ENCODE measurements at places on chromosomes 2 and 18. TPM values are rescaled to one million over a fixed set of nuclear protein-coding genes. Genes with fewer than 3 reads are reported as not detected.

GRCh38 chr2:231008131-231008530, 12.2 kb downstream of the SPATA3 start:
- no peak for DNase-seq

- DNase-seq, result no peak
Observed at GRCh38 chr2:49794396-49794795, 640.1 kb upstream of the FSHR start.

GRCh38 chr2:231361701-231362554, 33.6 kb upstream of the B3GNT7 start:
- DNase-seq, result no peak

DNA sequence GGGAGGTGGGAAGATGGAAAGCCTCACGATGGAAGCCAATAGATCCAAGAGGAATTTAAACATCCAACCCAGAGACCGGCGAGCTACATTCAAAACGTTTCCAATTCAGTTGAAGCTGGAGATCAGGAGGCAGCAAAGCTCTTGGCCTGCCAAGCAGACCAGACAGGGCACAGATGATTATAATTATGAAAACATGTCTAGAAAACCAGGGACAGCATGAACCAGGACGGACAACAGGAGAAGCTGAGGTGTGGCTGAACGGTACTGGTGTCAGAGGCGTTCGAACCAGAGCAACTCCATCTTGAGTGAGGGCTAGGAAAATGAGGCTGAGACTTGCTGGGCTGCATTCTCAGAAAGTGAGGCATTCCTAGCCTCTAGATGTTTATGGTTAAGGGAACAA, 102.2 kb upstream of the CCDC150 start:
- no peak for DNase-seq

- no peak for DNase-seq
Observed at GRCh38 chr2:109231996-109232705, 103.1 kb downstream of the SH3RF3 start.

DNA sequence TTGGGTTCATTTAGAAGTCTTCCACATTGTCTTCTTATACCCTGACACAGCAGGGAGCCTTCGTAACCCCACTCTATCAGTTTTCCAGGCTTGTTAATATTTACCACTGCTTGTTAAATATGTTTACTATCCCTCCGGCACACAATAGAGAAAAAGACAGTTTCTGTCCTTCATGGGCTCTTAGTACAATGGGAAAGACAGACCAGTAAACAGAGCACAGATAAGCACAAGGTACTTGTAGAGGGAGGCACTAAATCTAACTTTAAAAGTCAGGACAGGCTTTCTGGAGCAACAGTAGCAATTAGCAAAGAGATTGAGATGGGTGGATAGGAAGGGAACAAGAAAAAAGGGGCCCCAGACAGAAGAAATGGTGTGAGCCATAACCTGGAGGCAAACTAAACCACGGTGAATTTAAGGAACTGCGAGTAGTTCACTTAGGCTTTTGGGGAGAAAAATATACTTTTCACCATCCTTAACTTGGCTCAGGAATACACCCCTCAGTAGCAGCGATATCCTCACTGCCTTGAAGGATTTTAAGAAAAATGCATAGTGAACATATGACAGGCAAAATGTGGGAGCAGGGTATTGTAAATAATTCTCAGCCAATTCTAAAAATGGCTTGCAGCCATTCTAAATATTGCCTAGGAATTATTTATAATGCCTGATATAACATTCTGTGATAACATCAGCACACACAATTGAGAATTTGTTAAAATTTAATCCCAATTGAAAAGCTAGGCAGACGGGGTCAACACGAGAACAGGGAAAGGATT, 383.7 kb downstream of the CDH2 start:
- no peak for DNase-seq

- no peak for DNase-seq
Observed at GRCh38 chr2:233690444-233690843, 2.2 kb upstream of the UGT1A6 start.

- DNase-seq, result no peak
Observed at GRCh38 chr18:3248062-3248657, 559 bp downstream of the MYL12A start.

GRCh38 chr2:47520825-47521665, 118.1 kb downstream of the MSH2 start:
- DNase-seq, result peak; percentile 74

GRCh38 chr2:121231385-121232000, 53.5 kb downstream of the TFCP2L1 start:
- no peak for DNase-seq

DNA sequence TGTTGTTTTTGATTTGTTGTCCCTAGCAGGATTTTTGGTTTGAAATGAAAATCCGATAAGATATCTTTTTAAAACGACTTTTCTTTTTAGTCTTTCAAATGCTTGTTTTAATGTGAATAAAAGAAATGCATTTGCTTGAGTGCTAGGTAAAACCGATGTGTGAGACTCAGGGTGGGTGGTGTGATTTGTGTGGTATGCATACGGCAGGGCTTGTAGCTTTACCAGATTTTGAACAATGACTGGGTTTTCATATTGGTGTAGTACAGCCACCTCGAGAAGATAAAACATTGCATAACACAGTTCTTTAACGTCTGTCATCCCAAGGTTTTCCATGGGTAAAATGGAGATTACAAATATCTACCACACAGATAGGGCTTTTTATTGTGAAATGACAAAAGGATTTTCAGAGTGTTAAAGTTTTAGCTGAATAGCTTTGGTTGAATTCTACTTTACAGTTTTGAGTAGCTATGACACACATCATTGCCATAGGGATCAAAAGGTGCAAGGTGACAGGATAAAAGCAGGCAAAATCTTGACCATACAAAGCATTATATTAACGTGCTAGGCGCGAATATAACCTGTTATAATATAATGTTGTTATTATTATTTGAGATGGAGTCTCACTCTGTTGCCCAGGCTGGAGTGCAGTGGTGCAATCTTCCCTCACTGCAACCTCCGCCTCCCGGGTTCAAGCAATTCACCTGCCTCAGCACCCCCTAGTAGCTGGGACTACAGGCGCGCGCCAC, 824 bp upstream of the ZNF638 start:
- no peak for DNase-seq

DNA sequence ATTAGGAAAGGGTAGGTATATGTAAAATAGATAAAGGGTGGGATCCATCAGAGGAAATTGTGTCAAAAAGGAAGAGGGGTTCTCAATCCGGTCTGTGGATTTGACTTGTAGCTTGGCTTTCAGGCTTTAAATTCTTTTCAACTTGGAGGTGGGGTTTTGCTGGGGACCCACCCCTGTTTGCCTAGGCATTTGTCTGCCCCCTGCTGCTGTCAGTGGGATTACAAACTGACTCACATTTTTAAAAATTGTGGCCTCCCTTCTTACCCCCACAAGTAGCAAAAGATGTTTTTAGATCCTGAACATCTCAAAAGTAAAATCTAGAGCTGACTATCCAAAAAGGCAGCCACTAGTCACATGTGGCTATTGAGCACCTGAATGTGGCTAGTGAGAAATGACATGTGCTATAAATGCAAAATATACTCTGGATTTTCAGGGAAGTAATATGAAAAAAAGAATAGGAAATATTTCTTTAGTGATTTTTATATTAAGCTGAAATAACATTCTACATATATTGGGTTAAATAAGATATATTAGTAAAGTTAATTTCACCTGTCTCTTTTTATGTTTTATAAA, 178.9 kb downstream of the GFPT1 start:
- no peak for DNase-seq

DNA sequence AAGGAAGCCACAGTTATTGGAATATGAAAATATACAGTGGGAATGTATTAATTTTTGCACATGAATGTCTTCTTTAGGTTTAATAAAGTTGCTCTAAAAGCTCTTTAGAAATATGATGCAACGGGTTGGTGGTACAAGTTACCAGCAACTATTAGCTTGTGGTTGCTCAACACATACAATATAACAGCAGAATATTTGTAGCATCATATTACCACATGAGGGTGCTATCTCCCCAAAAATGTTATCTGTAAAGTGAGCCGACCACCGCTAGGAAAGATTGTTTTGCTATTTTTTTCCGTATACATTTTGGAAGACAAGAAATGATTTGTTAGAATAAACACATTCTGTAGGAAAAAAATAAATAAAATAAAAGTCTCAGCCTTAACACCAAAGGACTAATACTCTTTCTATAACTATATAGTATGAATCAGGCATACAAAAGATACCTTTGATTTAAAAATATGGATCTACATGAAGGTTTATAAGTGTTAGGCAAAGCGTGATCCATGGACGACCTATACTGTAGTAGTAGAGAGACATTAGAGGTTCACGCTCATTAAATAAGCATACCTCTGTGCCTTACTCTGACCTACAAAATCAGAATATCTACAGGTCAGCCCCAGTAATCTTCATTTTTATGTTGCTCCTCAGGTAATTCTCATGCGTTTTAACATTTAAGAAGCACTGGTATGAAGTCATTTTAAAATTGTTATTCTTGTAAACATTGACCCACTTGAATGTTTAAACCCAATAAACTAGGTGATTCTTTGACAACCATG, 1110.6 kb upstream of the ACVR2A start:
- DNase-seq, result no peak

DNA sequence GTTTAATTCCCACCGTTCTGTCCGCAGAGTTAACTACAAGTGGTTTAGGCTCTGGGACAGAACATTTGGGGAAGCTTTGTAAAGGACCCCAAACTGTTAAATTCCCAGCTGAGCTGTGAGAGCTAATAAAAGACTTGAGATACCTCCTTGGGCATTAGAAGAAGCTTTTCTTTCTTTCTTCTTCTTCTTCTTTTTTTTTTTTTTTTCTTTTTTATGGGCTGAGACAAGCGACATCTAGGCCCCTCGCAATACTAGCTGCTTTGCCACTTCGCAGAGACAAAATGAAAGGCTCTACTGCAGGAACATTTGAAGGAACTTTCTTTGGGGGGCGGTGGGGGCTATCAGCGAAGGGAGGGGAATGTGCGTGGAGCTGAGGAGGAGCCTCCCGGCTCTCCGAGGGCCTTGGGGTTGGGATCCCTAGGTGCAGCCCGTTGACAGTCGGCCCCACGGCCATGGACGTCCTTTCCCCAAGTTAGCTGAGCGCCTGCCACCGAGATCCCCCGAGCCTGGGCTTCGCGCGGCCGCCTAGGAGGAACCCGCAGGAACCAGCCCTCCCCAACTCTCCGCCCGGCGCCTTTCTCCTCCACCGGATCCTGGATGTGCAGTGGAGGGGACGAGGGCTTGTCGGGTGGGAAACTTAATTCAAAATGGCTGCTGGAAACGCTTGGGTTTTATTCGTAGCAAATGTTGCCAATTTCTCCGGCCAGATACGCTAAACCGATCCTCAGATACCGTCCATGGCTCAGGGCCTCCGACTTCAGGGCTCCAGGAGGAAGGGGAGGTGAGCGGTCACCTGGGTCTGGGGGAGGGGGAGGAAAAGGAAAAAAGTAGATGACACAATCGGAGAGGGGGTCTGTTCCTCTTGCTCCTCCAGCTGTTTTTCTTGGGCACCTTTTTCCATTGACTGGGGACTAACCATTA, 4.2 kb downstream of the MEIS1 start:
- no peak for DNase-seq

DNA sequence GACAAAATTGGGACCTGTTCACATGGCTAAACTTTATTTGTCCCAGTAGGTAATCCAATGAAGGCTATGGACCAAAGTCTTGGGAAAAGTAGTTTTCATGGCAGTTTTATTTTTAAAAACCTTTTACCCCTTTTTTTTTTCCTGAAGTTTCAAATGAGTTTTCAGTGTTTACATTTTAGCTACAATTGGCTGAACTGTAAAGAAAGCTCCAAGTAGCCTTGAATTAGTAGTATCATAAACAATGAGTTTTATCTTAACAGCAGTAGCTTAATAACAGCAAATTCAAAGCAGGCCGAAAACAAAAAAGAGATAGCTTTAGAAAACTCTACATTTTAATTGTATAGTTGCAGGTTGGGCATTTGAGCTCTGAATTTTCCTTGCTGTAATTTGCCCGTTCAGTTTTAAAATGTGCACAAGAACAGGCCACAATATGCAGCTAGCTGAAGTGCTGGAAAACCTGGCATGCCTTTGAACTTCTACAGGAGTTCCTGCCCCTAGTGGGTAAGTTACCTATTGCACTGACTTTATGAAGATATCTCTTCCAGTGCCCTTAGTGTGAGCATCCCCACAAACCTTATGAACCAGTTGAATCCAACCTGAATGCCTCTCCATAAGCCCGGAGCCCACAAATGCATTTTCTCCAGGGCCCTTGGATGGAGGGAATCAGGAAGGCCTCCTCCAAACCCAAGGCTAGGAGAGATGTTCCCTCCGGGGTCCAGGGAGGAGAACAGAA, 106.7 kb downstream of the XRCC5 start:
- no peak for DNase-seq

GRCh38 chr2:289362-290089, 1.6 kb upstream of the ALKAL2 start:
- no peak for DNase-seq

GRCh38 chr2:83956991-83957390, 502.1 kb downstream of the SUCLG1 start:
- DNase-seq, result no peak

- no peak for DNase-seq
Observed at GRCh38 chr2:181438261-181438660, 18.9 kb upstream of the ITGA4 start.

DNA sequence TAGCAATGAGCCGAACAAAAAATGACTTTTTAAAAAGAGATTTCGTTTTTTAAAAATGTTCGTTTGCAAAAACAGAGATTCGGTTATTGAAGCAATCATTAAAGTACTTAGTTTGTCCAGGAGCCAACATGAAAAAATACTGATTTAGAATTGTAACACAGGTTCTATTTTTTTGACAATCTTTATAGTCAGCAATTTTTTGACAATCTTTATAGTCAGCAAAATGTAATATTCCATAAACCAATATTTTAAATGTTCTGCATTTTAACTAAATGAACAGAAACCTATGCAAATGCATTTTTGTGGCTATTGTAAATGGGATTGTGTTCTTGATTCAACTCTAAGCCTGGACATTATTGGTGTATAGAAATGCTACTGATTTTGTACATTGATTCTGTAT, 161.8 kb downstream of the DSEL start:
- no peak for DNase-seq

GRCh38 chr18:11937874-11938478, 29.9 kb upstream of the MPPE1 start:
- peak; percentile 82 for DNase-seq

DNA sequence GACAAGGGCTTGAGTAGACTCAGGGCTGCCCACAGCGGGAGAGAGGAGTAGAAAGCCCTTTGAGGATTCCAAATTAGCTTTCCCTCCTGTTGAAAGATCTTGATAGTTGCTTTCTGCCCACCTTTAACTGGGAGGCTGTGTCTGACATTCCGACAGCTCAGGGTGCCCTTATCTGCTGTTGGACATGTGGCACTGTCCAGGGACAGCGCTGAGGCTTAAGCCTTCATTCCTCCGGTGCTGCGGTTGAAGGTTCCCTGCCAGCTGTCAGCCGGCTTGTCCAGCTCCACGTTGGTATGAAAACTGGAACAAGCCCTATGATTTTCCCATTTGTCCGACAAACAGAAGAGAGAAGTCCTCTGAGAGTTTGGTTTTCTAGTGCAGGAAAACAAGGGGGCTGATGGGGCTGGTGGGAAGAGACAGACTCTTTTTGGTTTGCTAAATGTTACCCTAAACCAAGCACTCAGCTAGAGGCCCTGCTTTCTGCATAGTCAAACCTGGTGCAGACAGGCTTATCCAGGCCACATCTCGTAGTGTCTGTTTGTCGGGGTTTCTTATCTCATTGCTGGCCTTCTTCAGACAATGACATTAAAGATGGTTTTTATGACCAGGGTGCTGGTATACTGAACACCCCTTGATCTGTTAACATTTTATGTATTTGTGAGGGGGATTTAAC, 24.5 kb downstream of the GREB1 start:
- no peak for DNase-seq

The ELMOD3 gene
- 12.1 TPM for total RNA-seq

The UGT1A4 gene
- total RNA-seq, result not detected

The PLEKHA3 gene
- total RNA-seq, result 27.6 TPM

The FBXO11 gene
- total RNA-seq, result 146 TPM

The TXNDC2 gene
- not detected for total RNA-seq

The TEX51 gene
- total RNA-seq, result not detected

The ABCB6 gene
- total RNA-seq, result 3.5 TPM

The AKAIN1 gene
- total RNA-seq, result not detected
